Stimulated activated CD8-positive, alpha-beta memory T cell treated with anti-CD3 and anti-CD28 coated beads, Interleukin-4, amount 100 ng/mL, for 24 hours (primary cell): ENCODE measurements at places on chromosomes 4 and X.

DNA sequence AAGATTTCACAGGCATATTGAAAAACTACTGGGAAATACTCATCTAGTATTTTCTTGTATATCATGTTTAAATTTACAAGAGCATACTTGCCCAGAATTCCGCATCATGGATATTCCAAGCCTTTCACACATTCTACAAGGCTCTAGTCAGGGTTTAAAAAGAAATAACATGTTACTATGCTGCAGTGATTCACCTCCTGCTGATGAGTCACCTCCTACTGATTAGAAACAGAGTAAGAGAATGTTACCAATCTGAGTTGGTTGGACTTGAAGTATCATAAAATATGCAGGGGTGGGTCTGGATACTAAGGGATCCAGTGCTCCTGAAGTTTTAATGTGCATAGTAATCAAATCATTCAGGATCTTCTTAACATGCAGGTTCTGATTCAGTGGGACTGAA is 192.0 kb upstream of the ANK2 start:
- no peak for DNase-seq

GRCh38 chr4:128536746-128537145 is 249.1 kb upstream of the PGRMC2 start:
- DNase-seq: no peak

DNA sequence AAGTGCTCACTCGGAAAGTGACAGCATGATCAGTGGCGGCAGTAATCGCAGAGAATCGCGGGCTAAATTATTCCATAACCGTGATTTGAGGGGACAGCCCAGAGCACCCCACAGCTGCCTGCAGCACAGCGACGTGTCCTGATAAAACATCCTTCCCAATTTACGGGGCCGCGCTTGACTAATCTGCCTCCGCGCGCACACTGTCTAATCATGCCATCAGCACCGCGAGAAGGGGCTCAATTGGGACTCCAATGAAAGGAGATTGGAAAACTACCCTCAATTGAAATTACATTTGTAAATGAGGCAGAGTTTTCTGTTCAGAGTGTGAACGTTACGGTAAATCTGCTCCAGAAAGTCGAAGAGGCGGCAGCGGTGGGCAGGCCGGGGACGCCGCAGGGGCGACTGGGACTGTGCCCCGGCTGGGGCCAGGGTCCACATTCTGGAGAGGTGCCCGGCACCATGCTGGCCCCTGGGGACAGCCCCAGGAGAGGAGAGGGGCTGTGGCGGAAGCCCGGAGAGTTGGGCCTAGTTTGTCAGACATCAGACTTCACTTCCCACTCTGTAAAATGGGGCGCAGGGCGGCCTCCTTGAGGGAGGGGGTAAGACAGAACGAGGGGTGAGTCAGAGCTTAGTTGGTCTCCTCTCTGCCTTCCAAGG is 107.7 kb downstream of the FAM53A start:
- no peak for DNase-seq

DNA sequence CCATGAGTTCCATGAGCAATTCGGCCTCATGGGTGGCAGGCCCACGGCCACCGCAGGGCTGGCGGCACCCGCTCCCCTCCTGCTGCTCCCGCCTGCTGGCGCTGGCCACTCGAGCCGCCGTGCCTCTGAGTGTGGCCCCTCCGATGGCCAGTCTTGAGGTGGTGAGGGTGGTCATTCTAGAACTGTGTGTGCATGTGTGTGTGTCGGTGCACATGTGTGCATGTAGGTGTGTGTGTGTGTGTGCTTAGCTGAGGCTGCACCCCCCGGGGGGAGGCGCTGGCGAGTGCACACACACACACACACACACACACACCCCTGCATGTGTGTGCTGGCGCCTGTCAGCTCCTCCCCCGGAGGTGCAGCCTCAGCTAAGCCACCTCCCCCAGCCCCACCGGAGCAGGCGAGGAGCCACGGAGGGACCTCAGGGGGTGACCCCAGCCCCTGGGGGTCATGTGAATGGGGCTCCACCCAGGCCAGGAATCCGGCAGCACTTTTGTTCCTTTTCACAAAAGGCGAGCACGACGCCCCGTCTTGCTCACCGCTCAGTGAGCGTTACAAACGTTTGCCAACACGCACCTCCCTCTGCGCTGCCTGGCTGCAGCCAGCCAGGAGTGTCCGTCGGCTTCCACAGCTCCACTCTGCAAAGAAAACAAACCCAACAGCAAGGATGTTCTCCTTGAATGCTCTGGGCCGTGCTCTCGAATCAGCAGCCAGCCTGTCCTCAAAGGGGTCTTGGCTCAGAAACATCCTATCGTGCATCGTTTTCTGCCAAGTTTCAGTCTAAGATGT is 29.9 kb downstream of the FGFRL1 start:
- DNase-seq: no peak

DNA sequence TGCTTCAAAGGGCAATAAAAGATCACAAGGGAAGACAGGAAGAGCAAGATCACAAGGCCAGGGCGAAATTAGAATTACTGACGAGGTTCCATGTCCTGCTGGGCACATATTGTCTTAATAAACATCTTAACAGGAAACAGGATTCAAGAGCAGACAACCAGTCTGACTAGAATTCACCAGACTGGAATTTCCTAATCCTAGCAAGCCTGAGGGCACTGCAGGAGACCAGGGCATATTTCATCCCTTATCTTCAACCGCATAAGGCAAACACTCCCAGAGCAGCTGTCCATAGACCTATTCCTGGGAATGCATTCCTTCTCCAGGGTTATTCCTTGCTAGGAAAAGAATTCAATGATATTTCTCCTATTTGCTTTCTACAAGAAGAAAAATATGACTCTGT is 12.4 kb upstream of the TDO2 start:
- no peak for DNase-seq

DNA sequence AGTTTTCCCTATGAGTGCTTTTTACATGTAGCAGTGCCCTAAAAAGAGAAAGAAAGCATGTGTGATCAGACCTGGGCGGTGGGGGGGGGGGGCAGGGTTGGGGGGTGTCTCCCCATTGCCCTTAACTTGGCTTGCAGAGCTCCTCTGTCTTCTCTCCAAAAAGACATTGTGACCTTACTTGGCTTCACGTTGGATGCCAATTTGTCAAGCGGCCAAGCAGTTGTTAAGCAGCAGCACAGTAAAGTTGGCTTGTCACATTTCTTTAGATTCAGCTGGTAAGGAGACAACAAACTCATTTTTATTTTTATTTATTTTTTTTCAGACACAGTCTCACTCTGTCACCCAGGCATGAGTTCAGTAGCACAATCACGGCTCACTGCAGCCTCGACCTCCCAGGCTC is 57.3 kb upstream of the ZNF157 start:
- DNase-seq: no peak

GRCh38 chrX:119181491-119181890 is 53.9 kb upstream of the KIAA1210 start:
- DNase-seq: no peak

- DNase-seq: no peak
Measured at GRCh38 chr4:88159229-88159725, 838 bp upstream of the ABCG2 start.

- DNase-seq: no peak
Measured at GRCh38 chr4:140289486-140289885, 84.0 kb upstream of the SCOC start.

- DNase-seq: no peak
Measured at GRCh38 chr4:168433571-168433970, 46.7 kb downstream of the DDX60L start.

DNA sequence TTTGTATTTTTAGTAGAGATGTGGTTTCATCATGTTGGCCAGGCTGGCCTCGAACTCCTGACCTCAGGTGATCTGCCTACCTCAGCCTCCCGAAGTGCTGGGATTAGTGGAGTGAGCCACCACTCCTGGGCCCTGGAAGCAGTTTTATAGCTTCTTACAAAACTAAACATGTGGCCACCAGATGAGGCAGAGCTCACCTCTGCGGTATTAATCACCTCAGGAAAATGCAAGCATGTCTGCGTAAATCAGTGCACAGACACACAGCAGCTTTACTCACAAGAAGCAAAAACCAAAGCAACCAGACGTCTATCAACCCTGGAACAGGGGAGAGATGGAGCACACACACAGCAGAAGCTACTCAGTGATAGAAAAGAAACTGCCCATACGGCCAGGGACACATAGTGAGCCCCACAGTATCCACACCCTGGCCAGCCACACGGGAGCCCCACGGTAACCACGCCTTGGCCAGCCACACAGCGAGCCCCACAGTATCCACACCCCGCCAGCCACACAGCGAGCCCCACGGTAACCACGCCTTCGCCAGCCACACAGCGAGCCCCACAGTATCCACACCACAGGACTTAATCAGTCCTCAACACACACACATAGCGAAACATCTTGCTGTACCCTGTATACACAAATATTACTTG is 30.2 kb downstream of the PPP2R3B start:
- no peak for DNase-seq

GRCh38 chr4:3010998-3011397 is 47.6 kb downstream of the GRK4 start:
- DNase-seq: no peak

GRCh38 chr4:101846550-101846949 is 56.0 kb downstream of the BANK1 start:
- DNase-seq: no peak

DNA sequence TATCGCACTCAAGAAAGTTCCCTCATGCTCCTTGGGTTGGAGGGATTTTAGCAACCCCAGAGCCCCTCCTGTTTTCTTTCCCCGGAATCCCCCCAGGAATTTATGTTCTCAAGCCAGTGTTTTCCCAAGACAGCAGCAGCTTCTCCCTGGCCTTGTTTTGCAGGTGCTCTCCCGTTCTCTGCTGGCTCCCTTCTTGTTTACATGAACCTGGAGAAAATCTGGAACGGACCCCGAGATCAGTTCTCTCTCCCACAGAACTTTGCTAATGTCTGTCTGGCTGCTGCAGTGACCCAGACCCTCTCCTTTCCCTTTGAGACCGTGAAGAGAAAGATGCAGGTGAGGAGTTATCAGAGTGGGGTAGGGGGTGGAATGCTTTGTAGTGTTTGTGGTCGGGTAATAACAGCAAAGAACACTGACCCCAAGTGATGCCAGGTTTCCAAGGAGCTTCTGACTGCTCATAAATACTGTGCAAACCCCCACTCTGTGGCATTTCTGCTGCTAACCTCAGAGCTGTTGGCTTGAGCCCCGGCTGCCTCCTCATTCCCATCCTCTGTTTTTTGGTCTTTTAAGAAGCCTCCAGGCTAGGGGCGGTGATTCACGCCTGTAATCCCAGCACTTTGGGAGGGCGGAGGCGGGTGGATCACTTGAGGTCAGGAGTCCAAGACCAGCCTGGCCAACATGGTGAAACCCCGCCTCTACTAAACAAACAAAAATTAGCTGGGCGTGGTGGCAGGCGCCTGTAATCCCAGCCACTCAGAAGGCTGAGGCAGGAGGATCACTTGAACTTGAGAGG is 11.1 kb downstream of the SLC25A43 start:
- DNase-seq: no peak

DNA sequence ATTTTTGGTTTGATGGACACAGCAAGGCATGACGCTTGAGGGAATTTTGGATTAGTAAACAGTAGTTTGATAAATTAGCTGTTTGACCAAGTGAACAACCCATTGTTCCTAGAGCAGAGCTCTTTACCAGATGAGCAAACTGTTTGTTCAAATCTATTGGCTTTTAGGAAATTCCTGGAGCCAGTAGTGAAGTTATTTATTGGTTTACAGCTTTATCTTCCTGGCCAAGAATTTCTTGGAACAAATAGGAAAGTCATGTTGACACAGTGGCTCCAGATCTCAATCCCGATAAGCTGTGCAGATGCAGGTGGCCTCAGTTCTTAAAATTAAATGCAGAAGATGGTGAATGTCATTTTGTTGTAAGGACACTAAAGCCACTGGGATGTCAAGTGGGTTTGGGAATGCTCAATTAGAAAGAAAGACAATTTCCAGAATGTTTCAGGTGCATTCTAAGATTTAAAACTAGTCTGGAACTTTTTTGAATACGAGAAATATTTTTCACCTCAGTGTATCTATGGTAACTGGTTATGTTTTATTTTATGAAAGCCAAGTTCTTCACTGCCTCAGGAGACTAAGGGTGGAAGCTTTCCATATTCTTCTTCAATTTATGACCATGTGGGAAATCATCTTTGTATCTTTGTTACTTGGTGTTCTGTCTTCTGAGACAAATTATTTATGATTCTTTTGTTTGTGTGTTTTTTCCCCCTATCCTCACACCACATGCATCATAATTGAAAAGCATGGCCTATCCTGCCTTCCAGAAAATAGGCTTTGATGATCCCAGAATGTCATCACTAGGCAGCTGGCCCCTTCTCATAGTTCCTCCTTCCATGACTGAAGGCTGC is 554.5 kb downstream of the STIM2 start:
- no peak for DNase-seq

DNA sequence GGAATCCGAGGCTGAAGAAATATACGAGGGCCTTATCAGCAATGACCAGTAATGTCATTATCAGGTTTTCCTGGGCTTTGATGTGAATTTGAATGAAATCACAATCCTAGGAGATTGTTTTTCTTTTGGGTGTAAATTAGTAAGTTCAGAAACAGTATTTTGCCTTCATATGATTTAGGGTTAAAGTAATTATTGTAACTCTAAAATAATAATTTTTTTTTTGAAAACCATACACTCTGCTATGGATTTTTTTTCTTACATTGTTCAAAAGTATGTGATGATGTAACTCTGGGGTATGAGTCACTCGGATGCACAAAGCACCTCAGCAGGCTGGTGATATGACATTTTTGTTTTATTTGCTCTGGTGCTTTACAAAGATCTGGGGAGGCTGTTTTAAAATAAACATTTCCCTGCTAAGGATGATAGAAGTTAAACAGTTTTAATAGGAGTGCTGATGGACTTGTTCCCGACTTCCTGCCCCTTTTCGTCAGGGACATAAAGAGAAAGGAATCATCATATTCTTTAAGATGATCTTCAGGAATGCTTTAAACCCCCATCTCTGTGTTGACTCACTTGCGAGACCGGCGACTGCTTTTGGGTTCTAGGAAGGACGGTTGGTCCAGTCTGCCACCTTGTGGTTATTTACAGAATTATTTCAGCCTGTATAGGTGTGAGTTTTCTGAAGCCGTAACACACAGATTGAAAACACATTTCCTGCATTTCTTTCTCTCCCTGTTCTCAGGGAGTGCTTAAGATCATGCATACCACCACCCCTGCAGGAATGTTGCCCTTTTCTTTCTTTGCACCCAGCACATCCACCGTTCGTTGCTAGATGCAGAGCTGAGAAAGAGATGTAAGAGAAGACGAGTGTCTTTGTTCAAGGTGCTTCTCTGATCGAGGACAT is 72.5 kb downstream of the RAPGEF2 start:
- DNase-seq: peak; percentile 11

GRCh38 chr4:182937268-182938204 is 20.4 kb upstream of the DCTD start:
- no peak for DNase-seq

- no peak for DNase-seq
Measured at GRCh38 chr4:18611026-18611425, 589.5 kb upstream of the LCORL start.

DNA sequence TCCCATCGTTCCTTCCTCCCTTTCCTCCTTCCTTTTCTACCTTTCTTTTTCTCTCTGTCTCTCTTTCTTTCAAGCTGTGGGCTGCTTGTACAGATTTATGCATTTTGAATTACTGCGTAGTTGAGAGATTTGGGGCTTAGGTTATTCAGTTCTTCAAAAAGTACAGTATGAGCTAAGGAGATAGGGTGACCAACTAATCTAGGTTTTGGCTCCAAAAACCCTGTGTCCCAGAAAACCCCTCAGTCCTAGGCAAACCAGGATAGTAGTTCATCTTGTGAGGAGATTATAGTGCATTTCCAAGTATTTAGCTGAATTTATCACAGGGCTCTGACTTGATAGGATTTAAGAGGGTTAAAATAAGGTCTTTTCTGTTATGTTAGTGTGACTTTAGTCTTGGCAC is 64.5 kb downstream of the NFKB1 start:
- no peak for DNase-seq
